ENCODE measurements at places on chromosomes 1 and 21.

DNA sequence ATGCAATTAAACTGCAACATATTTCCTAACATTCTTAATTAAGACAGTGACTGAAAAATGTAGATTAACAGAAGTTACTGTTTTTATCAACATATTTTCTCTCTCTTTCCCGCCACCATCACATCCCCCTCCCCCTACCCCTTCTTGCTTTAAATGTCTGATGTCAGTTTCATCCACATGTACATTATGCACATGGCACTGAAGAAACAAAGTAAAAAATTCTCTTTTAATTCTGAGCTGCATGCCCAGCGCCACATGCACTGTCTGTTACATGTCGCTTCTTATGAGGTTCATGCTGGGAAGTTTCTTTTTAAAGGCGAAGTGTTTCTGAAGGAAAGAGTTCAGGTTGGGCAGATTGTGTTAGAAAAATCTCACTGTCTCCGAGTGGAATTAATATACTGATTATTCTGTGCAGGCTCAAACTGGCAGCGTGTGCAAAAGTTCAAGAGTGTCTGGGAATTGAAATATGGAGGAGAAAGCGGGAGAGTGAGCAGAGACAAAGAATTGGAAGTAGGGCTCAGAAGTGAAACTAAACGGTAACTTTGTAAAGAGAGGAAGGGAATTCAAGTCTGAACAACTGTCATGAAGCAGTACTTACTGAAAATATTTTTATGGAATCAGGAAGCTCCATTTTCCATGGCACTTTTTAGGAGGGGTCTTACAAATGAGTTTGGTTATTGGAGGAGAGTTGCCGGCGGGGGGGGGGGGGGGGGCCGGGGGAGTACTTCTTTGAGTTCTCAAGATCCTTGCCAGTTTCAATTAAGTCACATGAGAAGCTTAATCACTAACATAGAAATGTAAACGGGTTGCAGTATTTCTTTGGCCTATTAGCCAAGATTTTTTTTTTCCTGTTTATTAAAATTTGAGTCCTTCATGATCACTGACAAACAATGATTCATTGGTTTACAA is 217.6 kb downstream of the SDCCAG8 start:
- DNase-seq = no peak

DNA sequence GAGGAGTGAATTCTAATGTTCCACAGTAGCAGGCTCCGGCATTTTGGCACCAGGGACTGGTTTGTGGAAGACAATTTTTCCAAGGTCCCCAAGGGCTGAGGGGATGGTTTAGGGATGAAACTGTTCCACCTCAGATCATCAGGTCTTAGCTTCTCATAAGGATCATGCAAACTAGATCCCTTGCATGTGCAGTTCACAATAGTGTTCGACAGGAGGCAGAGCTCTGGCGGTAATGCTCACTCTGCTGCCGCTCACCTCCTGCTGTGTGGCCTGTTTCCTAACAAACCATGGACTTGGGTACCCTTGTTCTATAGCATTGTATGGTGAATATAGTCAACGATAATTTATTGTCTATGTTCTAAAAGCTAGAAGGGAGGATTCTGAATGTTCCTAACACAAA is 16.6 kb downstream of the CRNN start:
- no peak for DNase-seq

DNA sequence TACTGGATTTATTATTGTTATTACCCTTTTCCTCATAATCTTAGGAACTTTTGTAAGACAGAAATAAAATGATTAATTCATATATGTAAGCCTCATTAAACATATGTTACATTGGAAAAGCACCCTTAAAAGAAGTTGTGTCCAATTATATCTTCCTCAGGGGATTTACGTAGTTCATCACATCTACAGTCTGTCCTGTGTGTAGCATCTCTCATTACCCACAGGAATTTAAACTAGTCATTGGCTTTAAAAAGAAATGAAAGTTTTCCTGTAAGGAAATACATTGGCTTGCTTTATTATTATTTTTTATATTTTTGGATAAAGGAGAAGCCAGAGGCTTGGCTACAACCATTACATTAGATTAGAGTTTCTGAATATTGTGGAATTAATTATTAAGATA is 56.1 kb downstream of the SWT1 start:
- no peak for DNase-seq

DNA sequence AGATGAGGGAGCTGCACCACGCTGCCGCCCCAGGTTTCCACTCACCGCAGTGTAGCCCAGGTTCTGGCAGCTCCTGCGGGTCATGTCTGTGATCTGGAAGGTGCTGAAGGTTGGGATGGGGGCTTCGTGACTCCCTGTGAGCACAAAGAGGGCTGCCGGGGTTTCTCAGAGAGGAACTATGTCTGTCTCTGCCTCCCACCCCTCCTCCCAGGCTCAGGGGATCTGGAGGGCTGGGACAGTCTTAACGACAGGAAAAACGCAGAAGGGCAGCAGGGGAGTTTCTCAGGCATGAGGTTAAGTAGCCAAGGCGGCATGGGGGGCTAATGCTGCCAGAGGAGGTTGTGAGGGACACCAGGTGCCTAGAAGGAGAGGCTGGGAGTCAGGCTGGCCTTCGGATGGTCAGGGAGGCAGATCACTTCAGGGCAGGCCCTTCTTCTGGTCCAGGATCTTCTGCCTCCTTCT is 656 bp downstream of the SH2D2A start:
- DNase-seq = no peak

GRCh38 chr1:231161667-231162296 is at the start of gene TRIM67:
TRIM67 (plus strand) TSS chr1:231162058; CDS start chr1:231162970, 912 bp downstream.
- DNase-seq = peak; percentile 73

DNA sequence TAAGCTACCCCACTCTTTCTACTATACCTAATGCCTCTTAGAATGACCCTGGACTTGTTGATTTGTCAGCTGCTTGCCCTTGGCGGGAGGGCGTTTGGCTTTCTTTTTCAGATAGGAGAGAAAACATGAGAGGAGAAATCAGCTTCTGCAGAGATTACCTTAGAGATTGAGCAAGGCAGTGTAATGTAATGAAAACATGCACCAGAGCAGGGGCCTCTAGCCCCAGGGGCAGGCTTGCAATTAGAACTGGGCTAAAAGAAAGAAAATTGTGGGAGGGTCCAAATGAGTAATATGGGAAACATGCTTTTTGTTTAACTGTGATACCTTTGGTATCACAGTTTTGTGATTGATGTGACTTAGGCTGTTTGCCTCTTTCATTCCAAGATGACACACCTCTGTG is 89.7 kb downstream of the PBX1 start:
- no peak for DNase-seq

- peak; percentile 24 for DNase-seq
Observed at GRCh38 chr21:38159355-38159754, 97.4 kb upstream of the KCNJ15 start.

GRCh38 chr1:218848009-218848408 is 325.7 kb upstream of the LYPLAL1 start:
- DNase-seq = no peak
